ENCODE measurements at places on chromosomes 4 and X. TPM values are rescaled to one million over a fixed set of nuclear protein-coding genes. Genes with fewer than 3 reads are reported as not detected.

SLC10A3 gene
- total RNA-seq: 14.2 TPM

TMEM154 gene
- total RNA-seq: 1.6 TPM

KANTR gene
- total RNA-seq: 50.6 TPM

JAKMIP1 gene
- total RNA-seq: 4.6 TPM

P2RY4 gene
- 0.82 TPM for total RNA-seq

COMMD8 gene
- 16.5 TPM for total RNA-seq

SSX4B gene
- total RNA-seq: not detected

CYTL1 gene
- total RNA-seq: 12.9 TPM

TMSB15C gene
- total RNA-seq: 12.6 TPM

CTAG1A gene
- total RNA-seq: not detected

SMARCA1 gene
- 89.6 TPM for total RNA-seq

ETDB gene
- total RNA-seq: not detected

XKRX gene
- total RNA-seq: 0.77 TPM

PPARGC1A gene
- total RNA-seq: 40.5 TPM

CXCL3 gene
- total RNA-seq: 1.5 TPM

ADH4 gene
- not detected for total RNA-seq

All from camera-type eye (tissue), 1 donor.